ENCODE measurements at places on chromosomes 5 and 9. TPM values are rescaled to one million over a fixed set of nuclear protein-coding genes. Genes with fewer than 3 reads are reported as not detected.
A peak's percentile ranks its signal among the peaks of the same experiment; 100 is the strongest.

GRCh38 chr9:107645464-107645833 lies 155.9 kb upstream of the KLF4 start:
- no peaks in the 10 kb centered on the region for H3K4me1 ChIP-seq
- H3K36me3 ChIP-seq = no peaks in the 10 kb centered on the region
- no peak overlapping the region for H3K4me3 ChIP-seq
- peaks cover 2% of the 10 kb centered on the region for H3K27me3 ChIP-seq

GRCh38 chr5:137148655-137149054 lies 350.5 kb downstream of the SPOCK1 start:
- H3K36me3 ChIP-seq = no peaks in the 10 kb centered on the region
- H3K4me3 ChIP-seq = no peak overlapping the region
- no peaks in the 10 kb centered on the region for H3K4me1 ChIP-seq
- DNase-seq = no peak
- H3K27me3 ChIP-seq = peaks cover 3% of the 10 kb centered on the region

DNA sequence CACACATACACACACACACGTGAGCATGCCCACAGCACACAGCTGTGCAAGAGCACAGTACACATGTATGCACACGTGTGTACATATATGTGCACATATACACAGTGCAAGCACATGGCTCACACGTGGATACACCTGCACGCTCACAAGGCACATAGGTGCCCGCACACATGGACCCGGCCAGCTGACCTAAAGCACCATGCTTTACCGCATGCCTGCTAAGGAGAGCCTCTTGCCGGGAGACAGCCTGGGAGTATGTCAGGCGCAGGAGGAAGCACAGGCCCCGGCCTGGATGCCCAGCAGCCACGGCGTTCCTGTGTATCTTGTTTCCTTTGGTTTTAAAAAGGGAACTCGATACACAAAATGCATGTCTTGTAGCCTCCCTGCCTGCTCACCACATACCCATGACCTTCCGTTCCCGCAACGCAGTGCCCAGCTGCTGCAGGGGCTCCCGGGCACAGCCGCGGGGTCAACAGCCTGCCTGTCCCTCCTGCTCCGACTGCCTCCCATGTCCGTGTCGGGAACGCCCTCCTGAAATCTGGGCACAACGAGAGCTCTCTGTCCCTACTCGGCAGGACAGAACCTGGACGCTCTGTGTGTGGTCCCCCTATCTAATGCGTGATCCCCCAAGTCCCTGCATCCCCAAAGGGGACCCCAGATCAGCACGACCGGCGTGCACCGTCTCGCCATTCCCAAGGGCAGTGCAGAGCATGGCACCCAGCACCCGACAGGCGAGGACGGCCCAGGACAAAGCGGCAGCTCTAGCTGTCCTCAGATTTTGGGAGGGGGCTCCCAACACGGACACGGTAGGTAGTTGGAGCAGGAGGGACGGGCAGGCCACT lies 3.6 kb downstream of the SLC12A7 start:
- no peak for DNase-seq
- H3K4me1 ChIP-seq = peaks cover 72% of the 10 kb centered on the region
- H3K27ac ChIP-seq = peak overlapping the region; percentile 76
- peak overlapping the region; percentile 68 for H3K4me3 ChIP-seq

DNA sequence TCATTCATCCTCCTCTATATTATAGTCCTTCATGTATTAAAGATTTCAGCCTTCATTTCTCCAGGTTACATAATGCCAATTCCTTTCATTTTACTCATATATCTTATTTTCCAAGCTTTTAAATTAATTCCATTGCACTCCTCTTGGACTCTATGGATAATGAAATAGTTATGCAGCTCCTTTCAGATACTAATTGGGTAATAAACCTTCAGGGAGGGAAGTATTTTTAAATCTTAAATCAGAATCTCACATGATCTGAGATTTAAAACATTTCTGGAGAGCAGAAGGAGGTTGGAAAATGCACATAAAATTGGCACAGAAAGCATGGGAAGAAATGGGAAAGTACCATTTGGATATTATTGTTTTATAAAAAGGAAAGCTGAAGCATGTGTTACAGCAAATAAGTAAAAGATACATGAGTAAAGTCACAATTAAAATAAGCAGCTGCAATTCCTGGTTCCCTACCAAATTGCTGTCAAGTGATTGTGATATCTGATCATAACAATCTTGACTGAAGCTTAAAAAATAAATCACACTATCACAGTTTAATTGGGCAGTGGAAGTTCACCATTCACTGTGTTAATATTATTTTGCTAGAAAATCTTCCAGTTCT lies 257.9 kb upstream of the NREP start:
- no peaks in the 10 kb centered on the region for H3K4me1 ChIP-seq
- no peak overlapping the region for H3K27ac ChIP-seq
- DNase-seq = no peak
- H3K4me3 ChIP-seq = no peak overlapping the region

RAPGEF1 gene
- polyA plus RNA-seq = 1.2 TPM

NRG2 gene
- polyA plus RNA-seq = 0.21 TPM

PCDHA12 gene
- not detected for polyA plus RNA-seq

GRCh38 chr5:180206993-180207392 lies 2.0 kb downstream of the RASGEF1C start:
- H3K36me3 ChIP-seq = no peaks in the 10 kb centered on the region
- H3K4me1 ChIP-seq = no peaks in the 10 kb centered on the region
- H3K27me3 ChIP-seq = peaks cover 23% of the 10 kb centered on the region

HIGD2A gene
- polyA plus RNA-seq = 207 TPM

GRCh38 chr9:114524247-114524681 lies 19.0 kb upstream of the WHRN start:
- DNase-seq = no peak
- H3K4me3 ChIP-seq = no peak overlapping the region
- no peaks in the 10 kb centered on the region for H3K4me1 ChIP-seq
- H3K27me3 ChIP-seq = peaks cover 4% of the 10 kb centered on the region
- no peak overlapping the region for H3K27ac ChIP-seq

UNC5A gene
- polyA plus RNA-seq = not detected

DNA sequence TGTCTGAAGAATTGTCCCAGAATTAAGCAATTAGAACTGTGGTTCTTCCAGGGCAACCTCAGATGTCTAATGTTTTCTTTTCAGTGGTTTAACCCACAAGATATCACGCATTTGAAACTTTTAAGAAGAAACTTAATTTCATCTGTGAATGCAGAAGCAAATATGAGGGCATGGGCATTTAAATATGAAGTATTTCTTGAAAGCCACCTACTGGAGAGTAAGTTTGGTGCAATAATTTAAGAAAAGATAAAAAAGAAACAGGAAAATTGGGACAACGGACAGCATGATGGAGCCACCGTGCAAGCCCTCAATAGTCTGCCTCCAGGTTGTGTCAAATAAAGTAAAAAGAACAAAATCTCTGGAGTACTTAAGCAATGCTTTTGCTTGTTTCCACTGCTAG lies 1.2 kb upstream of the CAPSL start:
- H3K27ac ChIP-seq = no peak overlapping the region
- no peak overlapping the region for H3K4me3 ChIP-seq
- H3K36me3 ChIP-seq = no peaks in the 10 kb centered on the region
- DNase-seq = no peak

KLF9 gene
- polyA plus RNA-seq = 1.1 TPM

CD14 gene
- polyA plus RNA-seq = 5.7 TPM

DNA sequence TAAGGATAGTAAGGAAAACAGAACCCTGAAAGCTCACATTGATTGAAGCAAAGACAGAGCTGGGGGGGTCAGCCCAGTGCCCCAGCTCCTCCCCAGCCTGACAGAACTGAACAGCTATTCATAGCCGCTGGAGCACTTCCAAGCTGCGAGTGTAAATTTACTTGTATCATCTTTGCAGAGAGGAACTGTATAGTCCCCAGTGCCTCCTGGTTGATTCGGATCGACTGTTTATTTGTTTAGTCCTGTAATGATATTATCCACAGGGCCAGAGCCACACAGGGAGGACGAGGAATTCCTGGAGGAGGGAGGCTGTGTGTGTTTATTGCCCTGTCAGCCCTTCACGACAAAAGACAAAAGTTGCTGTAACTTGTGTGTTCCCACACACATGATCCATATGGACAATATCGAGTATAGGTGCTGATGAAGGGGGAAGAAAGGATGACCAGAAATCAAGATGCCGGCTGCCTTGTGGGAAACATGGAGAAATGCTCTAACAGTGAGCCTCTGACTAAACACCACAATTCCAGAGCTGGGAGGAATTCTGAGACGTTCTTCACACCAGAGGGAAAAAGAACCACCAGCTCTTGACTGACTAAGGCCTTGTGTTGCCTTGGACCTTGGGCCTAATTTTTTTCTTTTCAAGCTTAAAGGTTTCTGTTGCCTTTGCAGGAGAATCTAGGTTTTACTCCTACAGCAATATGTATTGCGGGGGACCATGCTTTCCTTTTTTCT lies 31.1 kb downstream of the FOXD1 start:
- no peak overlapping the region for H3K4me3 ChIP-seq
- H3K27me3 ChIP-seq = peaks cover 22% of the 10 kb centered on the region
- H3K4me1 ChIP-seq = peaks cover 9% of the 10 kb centered on the region
- no peaks in the 10 kb centered on the region for H3K36me3 ChIP-seq

- peak overlapping the region; percentile 86 for H3K27ac ChIP-seq
- H3K4me3 ChIP-seq = peak overlapping the region; percentile 66
- peaks cover 30% of the 10 kb centered on the region for H3K4me1 ChIP-seq
- no peaks in the 10 kb centered on the region for H3K36me3 ChIP-seq
- peak; percentile 87 for DNase-seq
- peaks cover 2% of the 10 kb centered on the region for H3K27me3 ChIP-seq
Observed at GRCh38 chr9:125126019-125126746, 17.1 kb downstream of the SCAI start.

DNA sequence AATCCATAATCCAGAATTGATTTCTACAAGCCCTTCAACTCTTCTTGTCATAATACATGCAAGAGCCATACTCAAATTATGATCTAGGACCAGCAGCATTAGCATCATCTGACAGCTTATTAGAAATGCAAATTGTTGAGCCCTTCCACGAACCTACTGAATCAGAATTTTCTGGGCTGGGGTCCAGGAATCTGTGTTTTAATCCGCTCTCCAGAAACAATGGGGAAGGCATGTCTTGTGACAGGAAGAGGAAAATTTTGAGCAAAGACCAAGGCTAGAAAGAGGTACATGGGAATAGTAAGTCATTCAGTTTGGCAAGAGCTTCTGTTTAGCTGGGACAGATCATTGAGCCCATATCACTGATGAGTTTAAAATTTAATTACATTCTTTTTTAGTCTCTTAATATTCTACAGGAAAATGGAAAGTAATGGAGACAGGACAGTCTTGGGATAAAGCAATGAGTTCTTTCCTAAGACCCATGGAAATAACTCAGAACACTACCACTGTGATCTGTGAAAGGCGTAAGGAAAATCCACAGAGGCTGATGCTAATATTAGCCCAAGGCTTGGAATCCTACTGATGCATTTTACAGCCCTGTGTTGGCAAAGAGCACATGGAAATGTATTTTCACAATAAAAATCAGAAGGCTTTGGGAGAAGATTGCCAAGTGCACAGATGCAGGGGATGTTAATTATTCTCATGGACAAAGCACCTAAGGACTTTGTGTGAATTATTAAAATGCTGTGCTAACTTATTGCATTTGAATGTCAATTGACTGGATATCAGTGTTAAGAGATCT lies 73.7 kb upstream of the STK32A start:
- H3K27me3 ChIP-seq = peaks cover 7% of the 10 kb centered on the region
- H3K36me3 ChIP-seq = no peaks in the 10 kb centered on the region
- no peak overlapping the region for H3K27ac ChIP-seq
- DNase-seq = no peak
- H3K4me1 ChIP-seq = peaks cover 2% of the 10 kb centered on the region

NUTM2G gene
- polyA plus RNA-seq = 0.10 TPM

GRCh38 chr5:17735761-17736160 lies 101.5 kb downstream of the TAF11L14 start:
- H3K4me1 ChIP-seq = no peaks in the 10 kb centered on the region
- no peak for DNase-seq
- H3K27me3 ChIP-seq = no peaks in the 10 kb centered on the region
- no peak overlapping the region for H3K4me3 ChIP-seq

SH3RF2 gene
- polyA plus RNA-seq = not detected

CEL gene
- not detected for polyA plus RNA-seq

- H3K4me3 ChIP-seq = no peak overlapping the region
- H3K36me3 ChIP-seq = peaks cover 2% of the 10 kb centered on the region
- H3K27me3 ChIP-seq = peaks cover 7% of the 10 kb centered on the region
Observed at GRCh38 chr5:149651686-149652085, 70.4 kb downstream of the ARHGEF37 start.

PCDHA3 gene
- polyA plus RNA-seq = not detected

SELENOP gene
- polyA plus RNA-seq = 2.1 TPM

WDR38 gene
- polyA plus RNA-seq = not detected

OR2S2 gene
- not detected for polyA plus RNA-seq

DNA sequence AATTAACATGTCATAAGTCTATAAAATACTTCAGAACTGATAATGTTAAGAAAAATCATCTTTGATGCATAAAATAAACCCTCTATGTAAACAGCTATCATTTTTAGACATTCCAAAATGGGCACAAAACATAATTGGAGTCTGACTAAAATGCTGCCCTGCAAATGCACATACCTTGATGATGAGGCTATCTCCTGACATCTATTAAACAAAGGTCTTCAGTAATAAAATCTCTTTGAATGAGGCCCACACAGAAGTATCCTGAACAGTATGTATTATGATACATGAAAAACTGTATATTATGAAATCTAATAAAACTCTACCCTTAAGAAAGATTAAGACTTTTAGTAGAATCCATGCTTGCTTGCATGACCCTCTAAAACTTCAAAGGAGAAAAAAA lies 66.1 kb downstream of the FBXL17 start:
- no peaks in the 10 kb centered on the region for H3K4me1 ChIP-seq
- no peaks in the 10 kb centered on the region for H3K36me3 ChIP-seq
- no peak overlapping the region for H3K27ac ChIP-seq
- no peak overlapping the region for H3K4me3 ChIP-seq
- H3K27me3 ChIP-seq = no peaks in the 10 kb centered on the region
- DNase-seq = no peak

DNA sequence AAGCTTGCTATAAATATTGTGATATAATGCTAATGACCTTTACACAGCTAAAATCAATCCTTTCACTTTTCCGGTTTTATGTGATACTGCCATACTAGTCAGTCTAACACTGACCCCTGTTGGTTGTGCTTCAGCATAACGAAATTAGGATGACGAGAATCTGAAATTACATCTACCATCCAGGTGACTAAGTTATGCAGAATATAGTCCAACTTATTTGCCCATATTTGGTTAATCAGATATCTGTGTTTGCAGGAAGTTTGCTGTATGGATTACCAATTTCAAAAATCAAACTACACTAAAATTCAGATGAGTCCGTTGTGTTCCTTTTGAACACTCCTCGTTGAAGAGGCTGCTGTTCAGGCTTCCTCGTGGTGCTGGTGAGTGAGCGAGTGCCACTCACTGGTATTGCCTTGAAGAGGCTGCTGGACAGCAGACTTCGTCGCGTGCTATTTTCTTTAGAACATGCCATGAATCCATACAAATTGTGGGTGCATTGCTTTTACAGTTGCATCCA lies 32.5 kb downstream of the TENT4A start:
- no peak overlapping the region for H3K4me3 ChIP-seq
- peaks cover 4% of the 10 kb centered on the region for H3K27me3 ChIP-seq
- no peak overlapping the region for H3K27ac ChIP-seq
- peaks cover 7% of the 10 kb centered on the region for H3K4me1 ChIP-seq
- peak; percentile 42 for DNase-seq
